Inflammatory macrophage treated with lipopolysaccharide for 1 hour (primary cell): ENCODE measurements at places on chromosomes 2 and 18.

DNA sequence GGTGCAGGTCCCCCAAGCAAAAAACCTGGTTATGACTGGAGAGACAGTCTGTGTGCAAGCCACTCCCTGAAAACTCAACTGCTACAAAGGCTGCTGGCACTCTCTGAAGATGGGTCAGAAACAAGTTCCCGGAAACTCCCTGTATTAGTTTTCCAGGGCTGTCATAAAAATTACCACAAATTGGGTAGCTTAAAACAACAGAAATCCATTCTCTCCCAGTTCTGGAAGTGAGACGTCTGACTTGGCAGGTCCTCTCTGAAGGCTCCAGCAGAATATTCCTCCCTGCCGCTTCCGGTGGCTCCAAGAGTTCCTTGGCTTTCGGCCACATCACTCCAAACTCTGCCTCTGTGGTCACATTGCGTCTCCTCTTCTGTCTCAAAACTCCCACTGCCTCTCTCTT is 30.1 kb upstream of the SERPINE2 start:
- no peak for DNase-seq

GRCh38 chr2:189391201-189391600 is 50.1 kb upstream of the WDR75 start:
- no peak for DNase-seq

DNA sequence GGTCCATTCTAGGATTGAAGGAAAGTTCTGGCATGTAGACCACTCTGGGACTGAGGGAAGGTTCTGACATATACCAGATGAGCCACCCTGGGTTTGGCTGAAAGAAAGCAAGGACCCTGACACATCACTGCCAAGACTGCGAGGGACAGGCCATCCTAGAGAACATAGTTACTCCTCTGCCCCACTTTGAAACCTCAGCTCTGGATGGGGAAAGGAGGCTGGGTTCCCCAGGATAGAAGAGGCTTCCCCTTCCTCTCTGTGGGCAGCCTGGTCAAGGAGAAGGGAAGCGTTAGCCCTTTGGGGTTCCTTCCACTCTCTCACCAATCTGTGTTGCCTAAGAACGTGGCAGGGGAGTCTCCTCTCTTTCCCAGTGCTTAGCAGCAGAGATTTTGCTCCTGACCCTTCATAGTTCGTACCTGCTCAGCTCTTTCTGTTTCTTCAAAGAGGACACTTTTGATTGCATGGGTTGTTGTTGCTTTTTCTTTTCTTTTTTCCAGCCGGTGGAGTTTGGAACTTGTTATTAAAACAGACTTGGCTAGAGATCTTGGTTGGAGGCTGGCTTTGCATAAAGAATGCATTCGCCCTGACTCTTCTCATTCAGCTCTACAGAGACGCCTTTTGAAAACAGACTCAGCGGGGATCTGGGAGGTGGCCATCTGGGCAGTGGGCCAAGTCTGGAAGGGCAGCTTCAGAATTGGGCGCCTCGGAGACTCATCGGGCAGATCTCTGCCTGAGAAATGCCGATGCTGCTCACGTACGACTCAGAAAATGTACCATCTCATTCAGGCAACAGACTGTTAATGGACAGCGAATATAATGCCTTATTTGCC is 166.1 kb downstream of the CLIP4 start:
- no peak for DNase-seq

DNA sequence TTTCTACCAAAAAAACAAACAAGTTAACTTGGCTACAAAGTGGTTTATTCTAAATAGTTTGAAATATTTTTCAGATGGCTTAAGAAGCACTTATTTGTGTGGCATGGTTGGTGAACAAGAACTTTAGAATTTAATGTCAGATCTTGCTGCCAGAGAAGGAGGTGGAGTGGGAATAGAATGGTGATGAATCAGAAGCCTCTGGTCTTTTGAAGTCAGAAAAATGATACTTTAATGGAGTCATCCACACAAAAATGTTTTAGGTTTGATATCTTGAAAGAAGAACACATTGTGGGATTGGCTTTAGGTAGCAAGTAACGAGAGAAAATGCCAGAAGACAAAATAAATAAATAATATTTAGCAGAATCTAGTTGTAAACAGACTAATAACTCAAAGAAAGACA is 243.1 kb upstream of the FANCL start:
- no peak for DNase-seq

DNA sequence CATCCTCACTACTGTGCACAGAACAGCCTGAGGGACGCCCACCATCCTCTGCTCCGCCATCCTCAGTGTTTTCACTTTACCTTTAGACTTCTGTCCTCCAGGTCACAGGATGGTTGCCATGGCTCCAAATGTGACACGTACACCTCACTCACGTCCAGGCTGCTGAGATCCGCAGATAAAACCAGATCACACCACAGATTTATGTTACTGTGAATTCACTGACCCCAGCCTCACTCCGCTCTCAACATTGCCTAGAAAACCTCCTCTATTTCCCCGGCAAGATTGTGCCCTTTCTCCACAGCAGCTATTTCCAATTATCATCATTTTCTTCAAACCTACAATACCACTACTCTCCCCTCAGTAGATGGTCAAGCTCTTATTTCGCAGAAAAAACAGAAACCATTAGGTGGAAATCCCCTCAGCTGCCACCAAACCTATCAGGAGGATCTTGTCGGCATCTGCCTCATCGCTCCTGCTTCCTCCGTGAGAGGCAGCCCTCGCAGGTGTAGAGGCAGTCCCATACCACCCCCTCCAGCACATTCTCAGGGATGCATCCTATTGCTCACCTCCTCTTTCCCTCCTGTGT is 49.8 kb upstream of the SLC1A4 start:
- no peak for DNase-seq

- DNase-seq: no peak
Observed at GRCh38 chr2:203583084-203583695, 48.1 kb upstream of the RAPH1 start.

DNA sequence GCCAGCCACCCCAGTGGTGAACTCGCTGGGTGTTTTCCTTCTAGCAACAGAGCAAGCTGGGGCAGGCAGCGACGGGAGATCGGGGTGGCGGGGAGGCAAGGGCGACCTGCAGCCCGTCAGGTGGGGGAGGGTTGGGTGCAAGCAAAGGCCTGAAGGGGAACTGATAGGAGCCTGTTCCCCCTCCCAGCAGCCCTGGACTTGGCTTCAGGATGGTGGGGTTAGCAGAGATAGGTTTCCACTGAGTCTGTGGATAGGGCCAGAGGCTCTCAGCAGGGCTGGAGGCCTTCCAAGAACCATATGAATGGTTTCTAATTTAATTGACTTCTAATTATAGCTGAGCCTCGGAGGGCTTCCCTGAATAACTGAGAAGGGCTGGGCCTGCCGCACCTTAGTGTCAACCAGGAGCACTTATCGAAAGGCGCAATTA is 55.3 kb downstream of the EDAR start:
- DNase-seq: no peak

- peak; percentile 6 for DNase-seq
Observed at GRCh38 chr2:145815933-145816332, 1296.0 kb upstream of the ZEB2 start.

- no peak for DNase-seq
Observed at GRCh38 chr2:40219141-40219540, 232.7 kb downstream of the SLC8A1 start.

DNA sequence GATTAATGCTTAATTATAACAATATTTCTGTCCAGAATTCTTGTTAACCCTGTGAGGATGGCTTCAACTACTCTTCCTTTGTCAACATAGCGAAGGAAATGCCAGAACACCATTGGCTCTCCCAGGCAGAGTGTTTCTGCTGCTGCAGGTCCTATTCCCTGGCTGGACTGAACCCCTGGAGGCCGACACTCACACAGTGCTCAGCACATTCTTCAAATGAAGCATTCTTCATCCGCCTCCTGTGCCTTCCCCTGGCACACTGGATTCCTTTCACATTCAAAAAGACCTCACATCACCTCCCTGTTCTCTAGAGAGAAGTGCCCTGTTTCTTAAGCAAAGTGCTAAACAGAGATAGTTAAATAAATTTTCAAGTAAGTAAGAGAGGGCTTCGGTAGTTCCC is 187.3 kb upstream of the MSH6 start:
- no peak for DNase-seq

- no peak for DNase-seq
Observed at GRCh38 chr2:68244456-68244855, 7.9 kb downstream of the PPP3R1 start.

DNA sequence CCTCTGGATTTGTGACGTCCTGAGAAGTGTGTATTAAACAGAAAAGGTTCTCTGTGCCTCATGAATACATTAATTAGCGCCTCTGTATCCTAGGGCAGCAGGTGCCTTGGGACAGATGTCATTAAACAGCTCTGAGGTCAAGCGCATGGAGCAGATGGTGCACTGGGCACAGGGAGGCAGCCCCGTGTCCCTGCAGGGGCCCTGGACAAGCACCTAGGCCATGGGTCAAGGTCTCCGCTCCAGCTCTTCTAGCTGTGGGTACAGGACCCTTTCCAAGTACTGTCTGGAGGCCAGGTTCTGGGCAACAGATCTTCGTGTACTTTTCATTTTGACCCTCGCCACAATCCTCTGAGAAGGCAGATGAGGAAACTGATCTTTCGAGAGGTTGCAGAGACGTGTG is 126.4 kb downstream of the KCTD1 start:
- no peak for DNase-seq

DNA sequence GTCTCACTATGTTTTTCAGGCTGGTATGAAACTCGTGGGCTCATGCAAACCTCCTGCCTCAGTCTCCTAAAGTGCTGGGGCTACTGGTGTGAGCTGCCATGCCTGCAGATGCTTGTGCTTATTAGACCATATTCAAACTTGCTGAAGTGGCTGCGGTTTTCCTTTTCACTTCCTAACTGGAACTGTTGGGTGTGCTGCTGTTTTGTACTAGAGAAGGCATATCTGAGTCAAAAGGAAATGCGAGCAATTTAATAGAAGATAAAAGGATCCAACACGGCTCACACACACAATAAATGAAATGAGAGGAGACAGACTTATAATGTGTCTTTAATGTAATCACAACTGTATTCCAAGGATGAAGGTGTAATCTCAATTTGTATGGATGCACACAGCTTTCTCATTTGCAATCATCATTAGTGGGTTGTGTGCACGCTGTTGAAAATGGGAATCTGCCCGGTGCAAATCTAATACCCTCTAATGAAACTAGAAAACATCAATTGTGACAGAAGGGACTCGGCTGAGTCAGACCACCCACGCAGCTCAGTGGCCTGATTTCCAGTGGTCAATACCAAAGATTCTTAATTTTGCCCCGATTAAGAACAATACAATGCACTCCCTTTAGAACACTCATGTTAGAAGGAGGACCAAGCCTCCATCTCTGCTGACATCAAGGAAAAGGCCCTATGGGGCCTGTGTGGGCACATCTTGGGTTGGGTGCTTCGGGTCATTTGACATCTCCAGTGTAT is 532.7 kb downstream of the TDRD15 start:
- DNase-seq: no peak

GRCh38 chr18:62767321-62767720 is 52.0 kb downstream of the PHLPP1 start:
- DNase-seq: no peak

DNA sequence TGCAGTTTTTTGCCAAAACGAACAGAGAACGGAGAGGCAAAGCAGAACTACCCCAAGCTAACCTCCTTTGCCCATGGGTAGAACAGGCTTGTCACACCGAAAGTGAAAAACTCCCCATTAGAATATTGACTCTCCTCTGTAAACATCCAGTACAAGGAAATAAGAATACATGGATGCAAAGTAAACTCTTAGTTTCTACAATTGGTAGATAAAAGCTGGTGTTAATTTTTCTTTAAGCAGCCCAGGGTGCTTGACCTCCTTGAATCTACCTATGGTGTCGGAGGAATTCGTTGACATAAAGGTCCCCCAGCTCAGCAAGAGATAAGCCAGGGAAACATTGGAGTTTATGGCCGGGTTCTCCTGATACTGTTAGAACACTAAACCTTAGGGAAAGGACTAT is 48.4 kb upstream of the DSG1 start:
- DNase-seq: no peak

DNA sequence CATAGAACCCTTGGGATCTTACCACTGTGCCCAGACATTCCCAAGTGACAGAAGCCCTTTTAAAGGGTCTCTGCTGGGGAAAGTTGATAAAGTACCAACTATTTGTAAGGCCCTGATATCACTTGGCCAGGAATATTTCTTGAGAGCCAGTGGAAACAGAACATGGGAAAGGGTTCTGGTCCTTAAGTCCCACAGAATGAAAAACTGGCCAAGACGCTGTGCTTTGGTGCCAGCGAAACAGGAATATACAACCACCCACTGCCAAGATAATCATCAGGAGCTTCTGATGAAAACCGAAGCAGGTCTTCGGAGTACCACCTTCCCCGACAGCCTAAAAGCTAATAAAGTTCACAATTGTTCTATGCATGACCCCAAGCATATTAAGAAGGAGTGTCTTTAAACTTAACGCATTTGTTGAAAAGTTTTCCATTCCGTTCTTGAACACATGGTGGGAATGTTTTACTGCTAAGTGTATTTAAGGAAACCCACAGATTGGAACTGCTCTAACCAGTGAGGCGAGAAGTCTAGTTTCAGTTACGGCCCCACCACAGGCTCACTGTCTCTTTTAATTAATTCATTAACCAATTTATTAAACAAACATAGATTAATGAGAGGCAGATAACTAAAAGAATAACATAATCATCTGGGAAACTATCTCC is 152.6 kb downstream of the ANKRD44 start:
- no peak for DNase-seq
